Kidney glomerular epithelial cell (primary cell): ENCODE measurements at places on chromosomes 4 and X.

- no peak for DNase-seq
Measured at GRCh38 chrX:109685656-109686078, 47.4 kb downstream of the ACSL4 start.

GRCh38 chrX:27555514-27555913 lies 34.6 kb upstream of the DCAF8L2 start:
- no peak for DNase-seq

DNA sequence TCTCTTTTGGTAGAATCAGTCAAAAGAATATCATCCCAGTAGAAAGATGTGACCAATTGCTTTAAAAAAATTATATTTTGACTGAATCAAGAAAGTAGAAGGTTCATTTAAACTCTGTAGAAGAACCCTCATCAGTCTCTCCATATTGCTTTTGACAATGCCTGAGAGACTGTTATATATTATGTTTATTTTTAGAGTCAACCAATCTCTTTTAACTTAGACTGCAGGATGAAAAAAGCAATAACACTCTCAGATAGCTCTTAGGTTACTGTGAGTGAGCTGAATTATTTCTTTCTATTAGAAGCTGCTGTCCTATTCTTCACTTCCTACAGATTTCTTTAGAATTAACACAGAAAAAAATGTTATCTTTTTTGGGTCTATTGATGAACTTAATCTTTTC lies 38.1 kb downstream of the GALNTL6 start:
- DNase-seq, result no peak

GRCh38 chrX:69137371-69138117 lies 27.7 kb downstream of the PJA1 start:
- no peak for DNase-seq

DNA sequence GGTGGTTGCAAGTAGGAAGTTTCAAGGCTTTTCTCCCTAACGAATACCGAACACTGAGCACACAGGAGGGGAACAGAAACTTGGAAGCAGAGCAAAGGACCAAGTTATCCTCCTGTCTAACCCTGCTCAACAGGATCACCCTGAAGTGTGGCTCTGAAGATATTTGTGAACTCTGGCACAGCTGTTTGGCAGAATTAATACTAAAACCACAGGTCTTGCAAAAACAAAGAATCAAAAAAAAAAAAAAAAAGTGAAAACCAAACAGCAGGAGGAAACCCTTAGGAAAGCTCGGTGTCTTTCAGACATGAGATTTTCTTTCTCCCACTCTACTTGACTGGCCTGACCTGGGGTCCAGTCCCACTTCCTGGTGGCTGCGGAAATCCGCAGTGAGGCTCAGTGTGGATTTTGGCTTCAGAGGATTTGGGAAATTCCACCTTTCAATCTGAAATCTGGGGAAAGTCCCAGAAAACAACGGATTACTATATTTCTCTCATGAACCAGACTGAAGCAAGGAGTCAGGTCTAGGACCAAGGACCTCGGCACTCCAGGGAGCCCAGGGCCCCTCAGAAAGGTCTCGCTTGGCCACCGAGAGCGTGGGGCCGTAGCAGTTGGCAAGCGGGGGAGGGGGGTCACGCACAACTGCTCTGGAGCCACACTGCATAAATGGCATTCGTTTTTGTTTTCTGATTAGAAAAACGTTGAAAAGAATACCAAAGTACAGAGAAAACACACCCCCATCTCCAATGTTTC lies 867 bp downstream of the TIFA start:
- DNase-seq, result peak; percentile 41

GRCh38 chr4:16694884-16695276 lies 203.6 kb downstream of the LDB2 start:
- no peak for DNase-seq

DNA sequence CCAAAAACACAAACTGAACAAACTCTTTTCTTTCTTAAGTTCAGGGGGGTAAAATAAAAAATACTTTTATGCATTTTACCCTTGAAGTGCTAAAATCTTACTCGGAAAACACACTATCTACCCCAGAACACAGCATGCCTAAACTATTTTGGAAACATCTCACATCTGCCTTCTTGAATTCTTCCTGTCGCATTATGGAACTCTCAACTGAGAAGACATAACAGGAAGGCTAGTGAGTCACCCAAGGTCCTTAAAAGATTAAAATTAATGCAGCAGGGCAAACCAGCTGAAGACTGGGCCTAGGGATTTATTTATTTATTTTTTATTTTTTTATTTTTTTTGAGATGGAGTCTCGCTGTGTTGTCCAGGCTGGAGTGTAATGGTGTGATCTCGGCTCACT lies 208.2 kb downstream of the APBB2 start:
- DNase-seq, result no peak

DNA sequence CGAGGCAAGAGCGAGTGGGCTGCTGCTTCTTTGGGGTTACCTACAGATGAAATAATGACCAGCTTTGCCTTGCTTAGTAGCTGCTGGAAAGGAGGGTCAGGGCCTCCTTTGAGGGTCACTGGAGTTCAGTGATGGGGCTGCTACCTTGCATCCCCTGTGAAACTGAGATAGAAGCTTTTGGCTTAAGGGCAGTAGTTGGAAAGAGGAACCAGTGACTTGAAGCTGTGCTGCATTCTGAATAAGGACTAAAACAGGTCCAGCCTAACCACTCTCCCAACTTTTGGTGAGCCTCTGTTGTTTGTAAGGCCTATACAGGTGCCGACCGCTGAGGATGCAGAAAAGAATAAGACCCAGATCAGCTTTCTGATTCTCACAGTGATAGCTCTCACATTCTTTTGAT lies 41.2 kb downstream of the RASL11B start:
- no peak for DNase-seq

- no peak for DNase-seq
Measured at GRCh38 chrX:115913575-115913974, 257.0 kb upstream of the AGTR2 start.

- peak; percentile 84 for DNase-seq
Measured at GRCh38 chr4:15479089-15479912, 9.6 kb downstream of the CC2D2A start.

GRCh38 chrX:68086709-68087108 lies 346.6 kb downstream of the OPHN1 start:
- no peak for DNase-seq

- no peak for DNase-seq
Measured at GRCh38 chr4:74297539-74297938, 10.7 kb upstream of the EPGN start.

GRCh38 chrX:97344724-97345123 lies 461.0 kb downstream of the RPA4 start:
- DNase-seq, result no peak

DNA sequence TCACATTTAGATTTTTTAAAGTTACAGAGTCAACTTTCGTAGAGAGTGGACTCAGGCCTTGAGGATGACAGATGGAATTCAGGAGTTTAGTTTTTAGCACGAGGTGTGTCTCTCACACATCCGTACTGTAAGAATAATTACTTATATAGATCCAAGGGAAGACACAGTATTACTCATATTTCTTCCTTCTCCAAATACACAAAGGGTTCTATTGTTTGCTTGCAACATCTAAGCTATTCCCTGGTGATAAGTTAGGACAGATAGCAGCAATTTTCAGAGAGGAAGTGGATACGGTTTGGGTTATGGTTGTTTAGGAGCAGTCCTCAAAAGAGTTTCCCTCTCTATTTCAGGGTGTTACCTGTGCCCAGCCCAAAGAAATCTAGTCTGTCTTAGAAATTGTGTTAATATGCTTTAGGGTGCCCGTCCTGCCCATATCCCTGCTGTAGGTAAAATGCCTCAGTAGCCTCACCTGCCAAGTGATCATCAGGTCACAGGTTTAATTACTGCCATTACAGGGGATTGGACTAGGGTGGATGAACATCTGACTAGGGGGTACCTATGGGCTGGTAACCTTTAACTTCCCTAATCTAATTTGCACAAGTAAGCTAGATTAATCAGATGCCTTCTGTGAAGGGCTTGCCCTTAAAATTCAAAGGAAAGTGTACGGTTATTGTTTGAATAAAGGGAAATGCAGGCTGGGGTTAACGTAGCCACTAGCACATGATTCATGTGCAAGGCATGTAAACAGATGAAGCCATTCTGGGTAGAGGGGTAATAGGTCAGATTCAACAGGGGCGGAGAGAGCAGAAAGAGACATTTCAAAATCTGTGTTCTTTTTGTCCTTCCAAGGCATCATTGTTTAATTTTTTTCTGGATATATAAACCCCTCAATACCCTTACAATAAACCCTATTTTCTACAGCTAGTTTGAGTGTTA lies 8.7 kb upstream of the PPP3CA start:
- DNase-seq, result peak; percentile 79

DNA sequence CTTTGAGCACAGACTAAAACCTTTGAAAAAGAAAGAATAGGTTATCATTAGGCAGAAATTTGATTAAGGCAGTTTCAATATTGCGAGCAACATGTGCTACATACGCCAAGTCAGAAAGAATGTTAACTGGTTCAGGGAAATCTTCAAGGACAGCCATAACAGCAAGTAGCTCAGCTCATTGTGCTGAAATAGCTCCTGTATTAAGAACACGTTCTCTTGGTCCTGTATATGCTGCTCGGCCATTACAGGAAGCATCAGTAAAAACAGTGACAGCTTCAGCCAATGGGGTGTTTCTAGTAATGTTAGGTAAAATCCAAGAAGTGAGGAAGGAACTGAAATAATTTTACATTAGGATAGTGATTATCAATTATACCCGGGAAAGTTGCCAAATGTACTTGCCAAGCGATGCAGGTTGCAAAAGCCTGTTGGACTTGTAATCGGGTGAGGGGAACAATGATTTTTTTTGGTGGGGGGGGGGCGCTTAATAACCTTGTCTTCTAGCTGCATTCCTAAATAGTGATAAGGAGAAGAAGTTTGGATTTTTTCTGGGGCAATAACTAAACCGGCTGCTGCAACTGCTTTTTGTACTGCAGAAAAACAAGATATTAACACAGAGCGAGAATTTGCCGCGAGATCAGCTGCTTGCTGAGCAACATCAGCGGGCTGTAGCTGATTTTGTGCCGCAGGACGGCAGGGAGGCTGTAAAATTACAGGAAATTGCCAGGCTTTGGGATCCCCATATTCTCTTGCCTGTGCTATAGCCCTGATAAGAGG lies 49.4 kb upstream of the RASSF6 start:
- no peak for DNase-seq

GRCh38 chr4:4838051-4838935 lies 21.2 kb upstream of the MSX1 start:
- DNase-seq, result no peak

- peak; percentile 75 for DNase-seq
Measured at GRCh38 chr4:25441519-25442117, 64.6 kb downstream of the ANAPC4 start.

- DNase-seq, result no peak
Measured at GRCh38 chr4:129822701-129823100, 726.7 kb downstream of the C4orf33 start.

- DNase-seq, result peak; percentile 47
Measured at GRCh38 chr4:120731561-120731960, 191.0 kb downstream of the PRDM5 start.

DNA sequence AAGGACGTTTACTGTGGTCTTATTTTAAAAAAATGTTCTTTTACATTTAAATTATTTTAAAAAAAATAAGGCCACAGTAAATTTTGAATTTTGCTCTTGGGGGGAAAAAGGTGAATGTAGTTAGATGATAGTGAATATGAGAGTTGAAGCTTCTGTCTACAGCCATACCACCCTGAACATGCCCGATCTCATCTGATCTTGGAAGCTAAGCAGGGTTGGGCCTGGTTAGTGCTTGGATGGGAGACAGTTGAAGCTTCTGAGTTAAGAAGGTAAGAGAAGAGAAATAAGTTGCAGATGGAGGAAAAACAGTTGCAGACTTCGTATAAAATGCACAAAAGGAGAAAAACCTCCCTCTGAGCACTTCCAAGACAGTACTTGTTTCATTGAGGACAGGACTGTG lies 115.6 kb upstream of the NR3C2 start:
- no peak for DNase-seq
